ENCODE measurements at places on chromosomes 3 and 15.
A peak's percentile ranks its signal among the peaks of the same experiment; 100 is the strongest.

DNA sequence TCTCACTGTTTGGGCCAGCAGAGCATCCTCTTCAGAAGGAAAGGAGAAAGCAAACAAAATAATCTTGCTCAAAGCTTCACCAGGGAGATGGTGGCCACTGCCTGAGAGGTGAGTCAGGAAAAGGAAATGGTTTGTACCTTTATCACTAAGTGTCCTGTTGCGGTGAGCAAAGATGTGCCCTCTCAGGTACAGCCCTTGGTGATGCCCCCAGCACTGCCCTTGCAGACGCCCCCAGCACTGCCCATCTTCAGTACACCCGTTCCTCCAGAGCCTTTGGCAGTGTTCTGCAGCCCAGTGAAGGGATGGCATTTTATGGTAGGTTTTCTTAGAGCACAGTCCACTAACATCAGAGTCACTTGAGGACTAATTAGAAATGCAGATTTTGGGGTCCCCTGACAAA lies 92.3 kb downstream of the ZNF621 start:
- no peak for DNase-seq

DNA sequence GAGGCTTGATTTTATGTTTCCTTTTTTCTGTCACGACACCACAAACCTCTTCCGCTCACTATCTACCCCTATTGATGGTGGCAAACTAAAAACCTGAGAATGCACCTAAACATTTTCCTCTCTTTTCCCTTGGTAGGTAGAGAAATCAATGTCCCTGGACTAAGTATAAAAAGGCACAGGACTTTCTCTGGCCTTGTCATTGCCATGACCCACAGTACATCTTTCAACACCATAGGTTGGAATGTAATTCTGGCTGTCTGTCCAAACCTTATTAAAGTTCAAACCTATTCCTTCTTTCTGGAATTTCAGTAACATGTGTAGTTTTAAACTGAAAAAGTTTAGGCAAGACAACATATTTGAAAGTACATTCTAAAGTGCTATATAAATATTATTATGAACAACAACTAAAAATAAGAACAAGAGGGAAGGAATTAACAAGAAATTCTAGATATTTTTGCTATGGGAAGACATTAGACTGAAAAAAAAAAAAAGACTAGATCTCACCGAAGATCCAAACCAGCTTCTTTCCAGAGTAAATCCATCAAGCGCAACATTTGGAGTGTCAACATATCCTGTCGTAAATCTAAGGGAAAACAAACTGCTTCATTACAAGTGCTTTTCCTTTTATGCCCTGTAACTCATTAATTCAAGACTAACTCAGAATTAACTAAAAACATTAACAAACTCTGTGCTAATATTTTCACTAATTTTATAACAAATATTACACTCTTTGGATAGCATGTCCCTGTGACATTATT lies 73.1 kb downstream of the FAIM start:
- DNase-seq: no peak

GRCh38 chr15:67100801-67101581 lies 35.6 kb downstream of the SMAD3 start:
- DNase-seq: peak; percentile 16

GRCh38 chr3:138461896-138462295 lies 27.5 kb downstream of the ESYT3 start:
- DNase-seq: no peak

DNA sequence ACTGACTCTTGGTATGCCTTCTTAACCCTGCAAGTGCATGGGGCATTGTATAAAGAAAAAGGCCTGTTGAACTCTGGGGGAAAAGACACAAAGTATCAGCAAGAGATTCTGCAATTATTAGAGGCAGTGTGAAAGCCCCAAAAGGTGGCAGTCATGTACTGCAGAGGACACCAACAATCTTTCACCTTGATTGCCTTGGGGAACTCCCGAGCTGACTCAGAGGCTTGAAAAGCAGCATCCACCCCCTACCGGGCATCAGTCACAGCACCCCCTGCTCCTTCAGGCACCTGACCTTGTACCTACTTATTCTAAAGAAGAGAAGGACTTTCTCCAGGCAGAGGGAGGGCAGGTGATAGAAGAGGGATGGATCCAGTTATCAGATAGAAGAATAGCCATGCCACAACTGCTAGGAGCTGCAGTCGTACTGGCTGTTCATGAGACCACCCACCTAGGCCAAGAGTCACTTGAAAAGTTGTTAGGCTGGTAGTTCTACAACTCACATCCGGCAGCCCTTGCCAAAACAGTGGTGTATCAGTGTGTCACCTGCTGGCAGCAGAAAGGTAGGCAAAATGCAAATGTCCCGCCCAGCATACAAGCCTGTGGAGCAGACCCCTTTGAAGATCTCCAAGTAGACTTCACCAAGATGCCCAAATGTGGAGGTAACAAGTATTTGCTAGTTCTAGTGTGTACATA lies 241.6 kb upstream of the CNTN6 start:
- no peak for DNase-seq

- DNase-seq: peak; percentile 30
These were observed 180.1 kb downstream of the ATG7 start for GRCh38 chr3:11452312-11452711.

DNA sequence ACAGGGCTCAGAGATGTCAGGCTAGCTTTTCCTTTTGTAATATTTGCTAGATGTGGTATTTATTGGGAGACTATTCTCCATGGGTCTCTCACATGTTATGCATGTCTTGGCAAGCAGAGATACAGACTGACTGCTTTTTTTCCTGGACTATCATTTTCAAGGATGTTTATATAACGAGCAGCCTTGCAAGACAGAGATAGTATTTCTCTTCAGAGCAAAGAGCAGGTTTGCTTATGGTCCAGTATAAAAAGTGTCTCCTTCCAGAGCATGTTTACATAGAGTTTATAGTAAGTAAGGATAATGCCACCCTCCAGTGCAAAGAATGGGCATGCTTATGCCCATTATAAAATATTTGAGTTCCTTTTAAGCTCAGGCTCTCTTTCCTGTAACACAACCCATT lies 24.6 kb downstream of the GTF2E1 start:
- DNase-seq: no peak

DNA sequence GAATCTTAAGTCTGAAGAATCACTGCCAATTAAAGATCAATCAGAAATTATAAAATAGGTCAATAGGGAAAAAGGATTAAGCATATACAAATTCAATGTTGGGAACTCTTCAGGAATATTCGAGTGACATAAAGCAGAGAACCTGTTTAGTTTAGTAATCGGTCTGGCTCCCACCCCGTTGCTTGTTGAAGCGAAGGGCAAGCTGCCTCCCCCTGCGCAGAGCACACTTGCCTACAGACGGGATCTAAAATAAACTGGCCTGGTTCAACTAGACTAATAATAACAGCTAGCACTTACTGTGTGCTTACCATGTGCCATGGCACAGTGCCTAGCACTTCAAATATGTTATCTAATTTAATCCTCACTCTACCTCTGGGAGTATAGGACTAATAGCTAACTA lies 8.6 kb downstream of the SEMA6D start:
- no peak for DNase-seq

DNA sequence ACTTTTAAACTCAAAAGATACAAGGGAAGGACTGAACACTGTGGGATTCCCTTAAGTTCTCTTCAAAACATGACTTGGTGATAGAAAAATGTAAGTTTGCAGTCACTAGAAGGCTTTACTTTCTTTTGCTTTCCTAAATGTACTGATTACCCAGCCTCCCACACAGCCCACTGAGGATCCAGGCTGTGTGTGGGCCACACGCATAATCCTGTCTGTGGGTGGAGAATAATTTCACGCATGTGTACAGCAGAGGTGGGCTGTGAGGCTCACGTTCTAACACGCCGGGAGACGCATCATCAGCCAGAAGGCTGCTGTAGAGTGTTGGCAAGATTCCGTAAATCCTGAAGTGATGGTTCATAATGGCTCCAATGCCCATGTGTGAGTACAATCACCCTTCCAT lies 165.5 kb downstream of the CLSTN2 start:
- no peak for DNase-seq

DNA sequence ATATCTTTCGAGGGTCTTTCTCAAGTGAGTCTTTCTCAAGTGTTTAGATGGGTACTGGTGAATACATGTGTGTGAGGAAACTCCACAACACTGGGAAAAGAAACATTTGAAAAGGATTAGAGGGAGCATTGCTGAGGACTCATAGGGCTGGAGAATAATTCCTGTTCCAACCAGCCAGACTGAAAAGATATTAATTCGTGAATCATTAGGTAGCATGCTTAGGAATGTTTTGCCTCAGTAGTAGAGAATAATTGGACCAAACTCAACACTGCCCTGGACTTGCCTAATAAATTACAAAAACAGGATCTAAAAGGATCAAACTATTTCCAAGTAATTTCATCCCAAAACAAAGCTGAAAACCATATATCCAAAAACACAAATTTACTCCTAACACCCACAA lies 17.3 kb downstream of the PP2D1 start:
- DNase-seq: no peak

All from MV-4-11 (cell line).